ENCODE measurements at places on chromosomes 7 and 10. TPM values are rescaled to one million over a fixed set of nuclear protein-coding genes. Genes with fewer than 3 reads are reported as not detected.

Gene LLCFC1
- total RNA-seq: not detected

Gene PRKG1
- 17.1 TPM for total RNA-seq

Gene SAMD9
- 8.0 TPM for total RNA-seq

Gene SFTPA1
- not detected for total RNA-seq

Gene ANKRD2
- total RNA-seq: not detected

Gene EPDR1
- total RNA-seq: 35.6 TPM

Gene FXYD4
- total RNA-seq: not detected

Gene HOXA2
- 3.5 TPM for total RNA-seq

Gene CUBN
- total RNA-seq: 1.6 TPM

Gene CLRN3
- total RNA-seq: not detected

Gene FGFBP3
- 0.44 TPM for total RNA-seq

Gene LBX1
- not detected for total RNA-seq

Gene CDC14C
- total RNA-seq: not detected

Gene SPDYE1
- total RNA-seq: not detected

Gene EEPD1
- total RNA-seq: 23.0 TPM

Gene CTBP2
- 48.0 TPM for total RNA-seq

Gene ZNF467
- total RNA-seq: 6.6 TPM

Gene TRIM50
- not detected for total RNA-seq

Data from omental fat pad (tissue), 4 donors.